Stimulated activated CD4-positive, alpha-beta T cell treated with anti-CD3 and anti-CD28 coated beads, Interleukin-1b, Interleukin-23, amount 100 ng/mL, for 1 hour (primary cell): ENCODE measurements at places on chromosomes 6 and 20.

- DNase-seq: no peak
Measured at GRCh38 chr20:46835418-46835817, 59.2 kb upstream of the EYA2 start.

DNA sequence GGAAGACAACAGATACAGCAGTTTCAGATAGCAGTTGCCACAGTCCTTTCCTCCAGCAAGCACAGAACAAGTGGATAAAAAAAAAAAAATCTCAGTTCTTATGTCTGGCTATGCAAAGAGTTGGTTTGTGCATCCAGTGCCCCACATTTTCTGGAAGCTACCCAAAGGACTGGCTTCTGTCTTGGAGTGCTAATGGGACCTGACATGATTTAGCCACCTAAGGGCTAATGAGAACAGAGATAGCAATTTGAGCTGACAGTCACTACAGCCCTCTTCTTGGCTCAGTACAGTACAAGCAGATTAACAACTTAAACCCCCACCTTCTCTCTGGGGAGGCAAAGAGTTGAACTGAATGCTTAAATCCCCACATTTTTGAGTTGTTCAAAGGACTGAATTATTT is 976.8 kb downstream of the TBC1D32 start:
- no peak for DNase-seq

DNA sequence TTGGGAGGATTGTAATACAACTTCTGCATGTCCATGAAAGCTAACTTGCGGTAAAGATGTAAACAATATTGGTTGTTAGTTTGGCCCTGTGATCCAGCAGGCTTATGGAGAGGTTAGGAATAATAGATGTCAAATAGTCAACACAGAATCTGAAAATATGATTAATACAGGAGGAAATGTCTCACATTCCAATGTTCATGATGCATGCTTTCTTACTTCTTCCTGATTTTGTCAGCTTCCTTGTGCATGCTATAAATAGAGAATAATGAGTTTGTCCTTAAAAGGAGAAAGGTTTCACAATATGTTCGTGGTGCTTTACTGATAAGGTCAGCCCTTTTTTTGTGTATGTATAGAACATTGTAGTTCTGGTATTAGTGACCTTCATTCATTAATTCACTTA is 136.7 kb downstream of the MMUT start:
- no peak for DNase-seq

DNA sequence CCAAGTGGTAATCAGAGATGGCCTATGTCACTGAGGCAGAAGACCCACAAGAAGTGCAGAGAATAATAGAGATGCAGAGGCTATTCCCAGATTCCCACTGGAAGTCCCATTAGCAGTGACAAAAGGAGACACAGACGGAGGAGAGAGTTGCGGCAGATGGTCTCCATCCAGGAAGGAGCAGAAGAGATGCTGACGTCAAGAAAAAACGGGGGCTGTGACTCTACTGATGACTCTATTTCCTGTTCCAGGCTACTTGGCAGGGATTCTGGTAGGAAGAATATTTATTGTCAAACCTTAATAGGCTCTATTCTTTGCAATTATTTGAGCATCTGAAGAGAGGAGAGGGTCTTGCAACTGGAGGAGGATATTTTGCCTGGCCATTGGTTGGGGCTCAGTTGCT is 246.0 kb upstream of the ECI2 start:
- DNase-seq: no peak

- DNase-seq: no peak
Measured at GRCh38 chr6:158584236-158584651, 24.4 kb downstream of the TMEM181 start.
